ENCODE measurements at places on chromosomes 3 and 15.
A peak's percentile ranks its signal among the peaks of the same experiment; 100 is the strongest.

GRCh38 chr15:97837896-97838295 is 122.6 kb upstream of the ARRDC4 start:
- DNase-seq = no peak

- no peak for DNase-seq
These were observed 138.9 kb downstream of the CLASP2 start for GRCh38 chr3:33579178-33579510.

GRCh38 chr15:28930011-28930410 is 44.2 kb downstream of the APBA2 start:
- DNase-seq = no peak

GRCh38 chr15:95874637-95875036 is 455.9 kb upstream of the NR2F2 start:
- DNase-seq = no peak

DNA sequence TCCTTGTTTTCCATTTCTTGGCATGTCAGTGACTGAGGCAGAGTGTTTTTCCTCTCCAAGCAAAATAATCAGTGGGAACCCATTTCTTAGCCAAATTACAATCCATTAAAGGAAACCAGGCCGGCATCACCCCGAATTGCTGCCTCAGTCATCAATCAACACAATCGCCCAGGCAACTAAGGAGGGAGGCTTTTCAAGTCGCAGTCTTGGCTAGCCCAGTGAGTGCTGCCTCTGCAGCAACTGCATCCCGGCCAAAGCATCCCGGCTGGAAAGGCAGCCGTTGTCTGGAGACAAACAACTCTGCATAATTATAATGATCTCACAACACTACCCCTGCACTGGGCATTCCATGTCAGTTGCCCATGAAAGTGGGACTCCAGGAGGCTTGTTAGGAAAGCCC is 213.5 kb upstream of the PRICKLE2 start:
- peak; percentile 40 for DNase-seq

DNA sequence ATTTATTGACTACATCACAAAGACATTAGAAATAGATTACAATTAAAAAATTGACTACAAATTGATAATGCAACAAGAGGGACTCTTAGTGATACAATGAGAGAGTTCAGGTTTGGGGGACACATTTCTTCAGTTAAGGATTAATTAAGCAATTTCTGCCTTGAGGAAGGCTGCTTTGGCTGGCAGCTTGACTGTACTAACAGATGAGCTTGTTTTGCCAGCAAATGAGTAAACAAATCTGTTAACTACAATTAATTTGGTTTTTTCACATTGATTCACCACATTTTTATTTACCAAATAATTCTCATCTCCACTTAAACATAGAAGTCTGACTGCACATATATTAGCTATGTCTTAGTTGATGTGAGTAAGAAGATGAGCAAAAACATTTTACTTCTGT is 183.6 kb upstream of the ZNF385D start:
- no peak for DNase-seq
